ENCODE measurements at places on chromosomes 16 and 17.

DNA sequence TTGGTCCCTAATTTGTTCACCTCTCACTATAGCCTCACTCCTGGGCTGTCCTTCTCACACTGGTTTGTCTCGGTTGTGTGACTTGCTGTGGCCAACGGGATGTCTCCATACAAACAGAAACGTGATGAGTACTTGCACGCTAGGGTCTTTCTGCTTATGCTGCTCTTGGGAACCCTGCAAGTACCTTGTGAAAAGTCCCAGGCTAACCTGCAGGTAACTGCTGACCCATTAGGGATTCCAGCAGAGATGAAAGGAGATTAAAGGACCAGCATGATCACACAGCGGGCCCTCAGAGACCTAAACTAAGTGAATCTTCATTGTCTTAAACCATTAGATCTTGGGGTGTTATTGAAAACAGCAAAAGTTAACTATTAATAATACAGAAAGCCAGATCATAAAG is 562.8 kb upstream of the GOT2 start:
- no peak for DNase-seq

DNA sequence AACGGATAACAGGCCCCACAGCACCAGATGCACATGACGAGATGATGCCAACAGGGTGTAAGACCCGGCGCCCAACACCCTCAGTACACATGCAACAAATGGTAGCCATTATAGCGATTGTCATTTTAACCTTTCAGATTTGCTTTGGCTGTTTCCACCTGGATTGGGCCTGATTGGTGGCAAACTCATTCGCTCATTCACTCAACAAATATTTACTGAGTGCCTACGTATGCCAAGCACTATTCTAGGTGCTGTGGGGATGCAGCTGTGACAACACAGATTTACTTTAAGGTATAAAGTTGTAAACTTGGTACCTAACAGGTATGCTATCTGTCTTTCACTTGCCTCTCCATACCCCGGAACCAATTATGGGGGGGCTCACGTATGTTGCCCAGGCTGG is 66.8 kb downstream of the SRCIN1 start:
- no peak for DNase-seq

DNA sequence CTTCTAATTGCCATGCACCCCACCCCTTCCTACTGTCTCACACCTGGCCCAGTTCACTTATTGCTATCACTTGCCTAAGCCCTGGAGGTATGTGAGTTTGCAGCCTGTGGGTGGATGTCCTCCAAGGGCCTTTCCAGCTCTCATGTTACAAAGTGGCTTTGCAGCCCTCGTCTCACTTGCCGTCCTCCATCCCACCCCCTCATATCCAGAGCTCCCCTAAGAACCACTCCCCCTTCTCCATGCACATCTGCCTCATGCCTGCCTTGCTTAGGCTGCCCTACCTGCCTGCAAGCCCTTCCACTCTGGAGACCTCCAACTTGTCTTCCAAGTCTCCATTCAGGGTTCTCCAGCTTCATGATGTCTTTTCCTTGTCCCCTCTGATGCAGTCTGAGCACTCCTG is 119.4 kb upstream of the NLRP1 start:
- no peak for DNase-seq

DNA sequence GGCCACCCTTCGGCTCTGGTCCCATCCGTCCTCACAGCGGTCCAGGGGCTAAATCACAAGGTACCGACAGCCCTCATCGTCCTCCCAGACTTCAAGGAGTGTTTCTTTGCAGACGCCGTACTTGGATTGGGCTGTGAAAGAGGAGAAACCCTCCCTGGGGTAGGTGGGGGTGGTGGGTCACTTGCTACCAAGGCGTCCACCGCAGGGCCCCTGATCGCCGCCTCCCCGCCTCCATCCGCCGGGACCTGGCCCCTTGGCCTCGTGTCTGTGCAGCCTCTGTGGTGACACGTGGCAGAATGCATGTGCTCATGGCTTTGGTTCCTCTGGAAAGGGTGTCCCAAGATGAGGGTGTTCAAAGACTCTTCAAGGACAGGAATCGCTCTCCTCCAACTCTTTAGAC is 151.4 kb downstream of the BANP start:
- DNase-seq = no peak

DNA sequence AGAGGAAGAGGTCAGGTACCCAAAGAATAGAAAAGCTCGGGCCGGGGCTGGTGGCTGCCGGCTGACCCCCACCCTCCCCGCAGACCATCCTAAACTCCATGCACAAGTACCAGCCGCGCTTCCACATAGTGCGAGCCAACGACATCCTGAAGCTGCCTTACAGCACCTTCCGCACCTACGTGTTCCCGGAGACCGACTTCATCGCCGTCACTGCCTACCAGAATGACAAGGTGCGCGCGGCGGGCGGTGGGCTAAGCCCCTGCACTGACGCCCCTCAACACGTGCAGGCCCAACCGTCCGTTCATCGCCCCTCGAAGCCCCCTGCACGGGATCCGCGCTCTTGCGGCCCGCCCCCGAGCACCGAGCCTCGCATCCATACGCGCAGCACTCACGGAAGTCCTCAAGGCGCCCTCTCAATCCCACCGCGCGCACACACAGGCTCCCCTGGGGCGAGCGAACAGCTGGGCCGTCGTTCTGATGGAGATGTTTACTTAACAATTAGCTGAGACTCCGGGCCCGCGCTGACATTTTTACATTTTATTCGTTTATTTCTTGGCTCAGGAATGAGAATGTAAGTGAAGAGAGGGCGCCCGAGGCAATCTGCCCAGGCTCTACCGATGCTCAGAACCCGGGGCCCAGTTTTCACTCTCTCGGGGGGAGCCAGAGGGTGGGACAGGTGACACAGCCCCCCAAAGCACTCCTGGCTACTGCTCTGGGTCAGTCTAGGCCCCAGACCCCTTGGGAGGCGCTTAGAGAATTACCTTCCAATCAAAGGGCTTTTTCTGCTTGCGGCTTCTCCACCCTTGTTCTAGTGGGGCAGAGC is 3.5 kb downstream of the TBX2 start:
- no peak for DNase-seq

DNA sequence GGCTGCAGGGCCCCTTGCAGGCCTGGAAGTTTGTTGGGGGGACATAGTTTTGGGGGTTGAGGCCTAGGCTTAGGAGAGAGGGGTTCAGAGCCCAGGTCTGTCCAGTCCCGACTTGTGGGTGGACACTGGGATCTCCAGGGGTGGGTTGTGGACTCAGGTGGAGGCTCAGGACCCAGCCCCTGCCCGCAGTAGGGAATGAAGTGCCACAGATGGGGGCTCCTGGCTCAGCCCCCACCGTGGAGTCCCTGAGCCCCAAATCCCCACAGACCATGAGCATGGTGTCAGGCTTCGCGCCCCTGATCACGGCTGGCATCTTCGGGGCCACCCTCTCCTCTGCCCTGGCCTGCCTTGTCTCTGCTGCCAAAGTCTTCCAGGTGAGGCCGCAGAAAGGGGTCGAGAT is 14.3 kb downstream of the SLC12A3 start:
- DNase-seq = no peak

DNA sequence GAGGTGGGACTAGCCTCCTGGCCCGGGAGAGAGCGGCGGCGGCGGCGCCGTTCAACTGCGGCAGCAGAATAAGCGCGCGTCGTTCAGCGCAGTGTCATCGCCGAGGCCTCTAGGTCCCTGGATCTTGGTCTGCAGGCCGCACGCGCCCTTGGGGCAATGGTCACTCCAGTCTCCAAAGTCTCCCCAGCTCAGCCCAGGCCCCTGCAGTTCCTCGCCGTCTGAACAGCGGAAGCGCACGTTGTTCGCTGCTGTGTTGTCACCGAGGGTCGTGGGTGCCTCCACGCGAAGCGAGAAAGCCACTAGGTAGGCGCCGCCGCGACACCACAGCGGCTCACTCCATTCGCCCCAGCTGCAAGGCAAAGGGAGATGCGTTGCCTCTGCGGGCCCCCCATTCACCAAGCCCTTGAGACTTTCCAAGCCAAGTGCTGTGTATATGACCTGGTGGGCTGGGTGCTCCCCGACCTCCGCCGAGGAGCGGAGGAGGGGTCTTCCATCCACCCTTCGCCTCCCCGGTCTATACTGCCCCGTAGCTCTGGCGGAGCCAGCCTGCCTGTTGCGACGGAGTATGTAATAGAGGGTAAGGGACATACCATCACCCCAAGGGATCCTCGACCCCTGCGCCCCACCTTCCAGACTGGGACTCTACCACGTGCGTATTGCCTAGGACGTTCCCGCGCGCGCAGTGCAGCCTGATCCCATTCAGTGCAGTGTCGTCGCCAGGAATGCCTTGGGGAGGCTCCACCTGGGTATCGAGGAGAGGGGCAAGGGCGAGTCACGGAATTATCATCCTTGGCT is 656 bp downstream of the VMO1 start:
- DNase-seq = no peak

GRCh38 chr16:10983159-10983558 is 38.8 kb downstream of the CLEC16A start:
- DNase-seq = no peak

- DNase-seq = peak; percentile 85
Measured at GRCh38 chr17:39197380-39198185, at the start of gene CACNB1. Gene CACNB1, minus strand, starts transcription at chr17:39197669. Its CDS starts 174 bp downstream, at chr17:39197495.

Data from AG08395 (cell line).